ENCODE measurements at places on chromosomes 16 and 17. TPM values are rescaled to one million over a fixed set of nuclear protein-coding genes. Genes with fewer than 3 reads are reported as not detected.
A peak's percentile ranks its signal among the peaks of the same experiment; 100 is the strongest.

GRCh38 chr17:15943971-15944758 is 765 bp upstream of the ADORA2B start:
- DNase-seq, result no peak

ITGA2B gene
- 0.32 TPM for polyA plus RNA-seq

KRTAP9-2 gene
- polyA plus RNA-seq, result not detected

DNA sequence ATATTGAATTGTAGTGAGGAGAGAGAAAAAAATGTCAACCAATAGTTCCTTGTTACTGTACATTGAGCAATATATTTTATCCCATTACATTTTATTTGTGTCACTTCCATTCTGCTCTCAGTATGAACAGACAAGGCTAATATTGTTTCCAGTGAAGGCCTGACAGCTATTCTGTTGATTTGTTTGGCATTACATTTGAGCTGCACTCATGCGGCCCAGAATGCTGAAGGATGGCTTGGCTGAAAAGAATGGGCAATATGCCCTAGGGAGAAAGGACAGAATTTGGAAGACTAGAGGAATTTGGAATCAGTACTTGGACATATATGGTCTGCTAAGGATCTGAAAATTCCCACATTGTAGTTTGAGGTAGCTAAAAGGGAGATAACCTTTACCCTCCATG is 1294.4 kb downstream of the CDH8 start:
- no peak for DNase-seq

GRCh38 chr17:39808409-39808997 is 55.6 kb downstream of the IKZF3 start:
- no peak for DNase-seq

DNA sequence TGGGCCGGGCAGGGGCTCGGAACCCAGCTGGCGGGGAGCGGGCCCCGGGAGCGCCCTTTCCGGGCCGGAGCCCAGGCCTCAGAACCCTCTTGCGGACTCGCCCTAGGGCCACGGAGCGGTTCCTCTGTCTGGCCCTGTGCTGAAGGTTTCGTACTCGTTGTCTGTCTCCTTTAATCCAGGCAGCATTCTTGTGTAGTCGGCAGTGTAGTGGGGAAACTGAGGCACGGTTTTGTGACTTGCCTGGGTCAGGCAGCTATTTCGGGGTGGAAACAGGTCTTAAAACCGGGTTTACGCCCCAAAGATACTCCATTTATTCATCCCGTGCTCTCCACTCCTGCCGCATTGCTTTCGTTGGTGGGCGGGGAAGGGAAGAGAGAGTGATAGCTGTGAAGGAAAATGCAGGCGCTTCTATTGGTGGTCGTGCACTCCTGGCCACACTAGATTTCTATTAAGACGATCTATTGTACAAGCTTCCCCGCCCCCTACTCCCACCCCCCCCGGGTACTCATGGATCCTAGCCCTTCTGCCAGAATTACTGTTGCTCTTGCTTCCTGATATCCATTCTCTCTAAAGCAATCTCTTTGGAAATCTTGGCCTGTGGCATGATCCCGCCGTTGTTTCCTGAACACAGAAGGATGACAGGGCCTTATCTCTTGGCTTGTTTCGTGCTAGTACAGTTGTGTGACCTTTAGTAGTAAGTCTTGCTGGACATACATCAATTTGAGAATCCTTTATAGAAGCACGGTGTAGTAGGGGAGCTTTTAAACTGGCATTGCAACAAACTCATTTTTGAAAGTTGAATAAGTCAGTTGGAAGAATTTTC is 751 bp downstream of the DCAF7 start:
- peak; percentile 33 for DNase-seq

- DNase-seq, result no peak
These were observed 26.5 kb downstream of the EPN2 start for GRCh38 chr17:19263641-19264051.

GRCh38 chr17:35167666-35168065 is 20.0 kb downstream of the UNC45B start:
- DNase-seq, result peak; percentile 56

DNA sequence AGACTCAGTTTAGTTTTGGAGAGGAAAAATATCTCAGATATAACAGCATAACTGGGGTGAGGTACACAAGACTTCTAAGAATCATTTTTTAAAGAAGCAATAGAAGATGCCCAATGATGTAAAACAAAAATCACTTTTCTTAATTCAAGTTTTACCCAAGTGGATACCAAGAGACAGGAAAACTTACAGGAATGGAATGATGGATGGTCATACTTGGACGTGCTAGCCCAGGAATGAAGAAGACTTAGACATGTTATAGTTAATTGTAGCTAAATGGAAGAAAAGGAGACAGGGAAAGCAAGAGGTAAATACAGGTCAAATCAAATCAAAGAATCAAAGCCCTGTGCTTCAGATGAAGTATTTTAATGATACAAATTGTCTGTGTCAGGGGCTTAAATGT is 312.7 kb upstream of the KCNJ16 start:
- no peak for DNase-seq

TNFSF13 gene
- polyA plus RNA-seq, result 4.0 TPM

CCDC78 gene
- 3.5 TPM for polyA plus RNA-seq

ALDH3A1 gene
- polyA plus RNA-seq, result 6.9 TPM

GRCh38 chr17:40538936-40539705 is 26.2 kb downstream of the CCR7 start:
- DNase-seq, result no peak

DNA sequence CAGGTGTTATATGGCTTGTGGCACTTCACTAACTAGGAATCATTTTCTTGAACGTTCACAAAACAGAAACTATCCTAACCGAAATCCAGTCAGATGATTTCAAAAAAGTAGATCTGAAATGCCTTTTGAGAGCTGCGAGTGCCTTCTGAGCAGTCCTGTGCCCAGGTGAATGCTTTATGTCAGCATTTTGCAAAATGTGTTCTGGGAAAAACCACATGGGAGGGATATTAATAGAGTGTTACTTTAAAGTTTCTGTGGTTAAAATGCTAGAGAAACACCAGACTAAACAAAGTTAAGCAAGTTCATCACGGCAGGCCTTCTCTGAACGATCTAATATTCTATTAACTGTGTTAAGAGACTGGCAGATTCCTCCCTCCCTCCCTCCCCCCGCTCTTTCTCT is 15.8 kb upstream of the RGS9 start:
- no peak for DNase-seq

- no peak for DNase-seq
These were observed 7.0 kb upstream of the METTL22 start for GRCh38 chr16:8614435-8615029.

DHRS7C gene
- polyA plus RNA-seq, result not detected

GRCh38 chr16:24070851-24071250 is 185.3 kb upstream of the CACNG3 start:
- DNase-seq, result peak; percentile 20

GRCh38 chr17:79979816-79980215 is 55.9 kb downstream of the TBC1D16 start:
- no peak for DNase-seq

- DNase-seq, result no peak
These were observed 3.5 kb downstream of the GNG13 start for GRCh38 chr16:797120-797420.

ODAD4 gene
- 0.23 TPM for polyA plus RNA-seq

Measured in mammary epithelial cell (primary cell).